ENCODE measurements at places on chromosomes 3 and 15.

DNA sequence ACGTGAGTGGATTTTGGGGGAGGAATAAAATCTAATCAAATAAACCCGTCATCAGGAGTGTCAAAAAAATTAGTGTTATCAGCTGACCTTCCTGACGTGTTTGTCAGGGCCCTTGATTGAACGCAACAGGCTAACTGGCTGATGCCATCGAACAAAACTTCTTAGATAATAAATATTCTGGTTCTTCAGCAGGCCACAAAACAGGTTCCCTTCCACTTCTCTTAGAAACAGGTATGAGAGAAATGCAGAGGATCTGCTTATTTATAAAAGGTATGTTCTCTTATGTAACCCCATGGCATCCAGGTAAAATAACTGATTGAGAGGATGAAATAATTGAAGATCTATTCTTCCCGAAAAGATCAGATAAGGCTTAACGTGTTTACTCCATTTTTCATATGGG lies 7.6 kb upstream of the LRIG1 start:
- DNase-seq: no peak

DNA sequence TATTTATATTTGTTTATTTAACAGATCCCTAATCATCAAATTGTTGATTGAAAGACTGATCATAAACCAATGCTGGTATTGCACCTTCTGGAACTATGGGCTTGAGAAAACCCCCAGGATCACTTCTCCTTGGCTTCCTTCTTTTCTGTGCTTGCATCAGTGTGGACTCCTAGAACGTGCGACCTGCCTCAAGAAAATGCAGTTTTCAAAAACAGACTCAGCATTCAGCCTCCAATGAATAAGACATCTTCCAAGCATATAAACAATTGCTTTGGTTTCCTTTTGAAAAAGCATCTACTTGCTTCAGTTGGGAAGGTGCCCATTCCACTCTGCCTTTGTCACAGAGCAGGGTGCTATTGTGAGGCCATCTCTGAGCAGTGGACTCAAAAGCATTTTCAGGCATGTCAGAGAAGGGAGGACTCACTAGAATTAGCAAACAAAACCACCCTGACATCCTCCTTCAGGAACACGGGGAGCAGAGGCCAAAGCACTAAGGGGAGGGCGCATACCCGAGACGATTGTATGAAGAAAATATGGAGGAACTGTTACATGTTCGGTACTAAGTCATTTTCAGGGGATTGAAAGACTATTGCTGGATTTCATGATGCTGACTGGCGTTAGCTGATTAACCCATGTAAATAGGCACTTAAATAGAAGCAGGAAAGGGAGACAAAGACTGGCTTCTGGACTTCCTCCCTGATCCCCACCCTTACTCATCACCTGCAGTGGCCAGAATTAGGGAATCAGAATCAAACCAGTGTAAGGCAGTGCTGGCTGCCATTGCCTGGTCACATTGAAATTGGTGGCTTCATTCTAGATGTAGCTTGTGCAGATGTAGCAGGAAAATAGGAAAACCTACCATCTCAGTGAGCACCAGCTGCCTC lies 14.7 kb downstream of the THBS1 start:
- DNase-seq: no peak

DNA sequence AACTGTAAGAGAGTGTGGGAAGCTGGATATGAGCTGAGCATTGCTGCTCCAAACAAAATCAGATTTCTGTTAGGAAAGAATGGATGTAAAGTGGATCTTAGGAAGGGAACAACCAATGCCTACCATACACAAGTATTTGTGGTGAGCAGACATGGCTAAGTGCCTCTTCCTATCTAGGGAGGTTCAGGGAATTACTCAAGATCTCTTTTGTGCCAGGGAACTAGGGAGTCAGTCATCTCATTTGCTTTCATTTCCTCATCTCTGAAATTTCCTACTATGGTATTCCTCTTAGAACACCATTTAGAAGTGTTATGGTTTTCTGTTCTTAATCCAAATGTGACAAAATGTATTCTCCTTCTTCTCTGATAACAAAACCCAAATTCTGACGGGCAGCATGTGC lies 396.5 kb downstream of the FHIT start:
- no peak for DNase-seq

- DNase-seq: peak; percentile 62
These were observed 34.8 kb upstream of the RAB6B start for GRCh38 chr3:133930341-133930933.

DNA sequence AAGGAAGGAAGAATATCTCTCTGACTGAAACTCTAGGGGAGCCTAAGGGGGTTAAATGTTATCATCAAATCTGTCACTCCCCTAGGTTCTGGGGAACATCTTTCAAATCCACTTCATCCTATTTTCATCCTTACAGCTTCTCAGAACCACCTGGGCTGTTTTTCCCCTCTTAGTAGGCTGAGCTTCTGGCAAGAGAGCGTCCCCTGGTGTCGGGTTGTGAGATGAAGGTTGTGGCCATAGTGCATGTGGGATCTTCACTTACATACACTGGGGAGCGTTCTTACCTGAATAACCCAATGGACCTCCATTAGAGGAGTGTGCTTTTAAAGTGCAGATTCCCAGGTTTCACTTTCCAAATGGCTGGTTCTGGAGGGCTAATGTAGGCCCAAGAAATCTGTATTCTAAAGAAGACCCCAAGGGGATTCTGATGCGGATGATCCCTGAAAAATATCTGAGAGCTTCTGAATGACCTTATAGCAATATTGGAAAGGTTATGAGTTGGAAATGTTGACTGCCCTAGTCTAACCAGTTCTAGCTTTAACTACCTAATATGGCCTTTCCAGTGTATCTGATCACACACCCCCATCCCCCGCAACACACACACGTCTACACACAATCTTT lies 663.7 kb downstream of the AGBL1 start:
- peak; percentile 82 for DNase-seq

- peak; percentile 81 for DNase-seq
These were observed at the start of gene PRSS50 for GRCh38 chr3:46717447-46718231. Gene PRSS50 (minus strand): TSS chr3:46717869. CDS start chr3:46717824, 45 bp downstream.

- DNase-seq: no peak
These were observed 262.2 kb downstream of the MAGI1 start for GRCh38 chr3:65776494-65776893.

- no peak for DNase-seq
These were observed 15.4 kb upstream of the ZNF774 start for GRCh38 chr15:90336705-90337141.

DNA sequence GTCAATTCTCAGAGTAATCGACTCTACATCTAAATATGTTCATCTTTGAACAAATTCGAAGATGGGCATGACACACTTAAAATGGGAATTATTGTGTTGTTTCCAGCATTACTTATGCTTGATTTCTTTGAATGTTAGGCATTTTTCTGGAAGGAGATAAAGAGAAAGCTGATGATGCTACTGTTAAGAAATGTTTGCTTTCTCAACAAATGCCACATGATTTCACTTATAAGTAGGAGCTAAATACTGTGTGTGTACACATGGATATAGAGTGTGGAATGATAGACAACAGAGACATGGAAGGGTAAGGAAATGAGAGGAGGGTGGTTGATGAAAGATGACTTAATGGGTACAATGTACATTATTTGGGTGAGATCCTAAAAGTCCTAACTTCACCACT lies 400.9 kb downstream of the TBL1XR1 start:
- DNase-seq: no peak

DNA sequence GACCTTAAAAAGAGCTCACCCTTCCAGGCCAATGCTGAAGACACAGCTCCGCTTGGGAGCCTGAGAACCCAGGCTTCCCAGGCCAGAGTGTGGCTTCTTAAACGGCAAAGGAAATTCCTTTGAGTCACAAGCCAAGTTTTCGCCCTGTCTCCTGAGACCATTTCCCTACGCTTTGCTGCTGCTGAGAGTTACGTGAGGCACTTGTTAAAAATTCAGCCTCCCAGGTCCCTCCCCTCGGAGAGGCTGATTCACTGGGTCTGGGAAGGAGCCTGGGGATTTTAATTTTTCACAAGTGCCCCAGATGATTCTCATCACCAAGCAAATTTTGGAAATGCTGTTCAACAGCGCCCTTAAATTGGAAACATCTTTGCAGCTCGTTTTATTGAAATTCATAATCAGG lies 25.5 kb downstream of the RLBP1 start:
- DNase-seq: no peak

- DNase-seq: no peak
These were observed 27.3 kb downstream of the SLMAP start for GRCh38 chr3:57783186-57784088.

- no peak for DNase-seq
These were observed 102.4 kb upstream of the HACD2 start for GRCh38 chr3:123687286-123687685.

DNA sequence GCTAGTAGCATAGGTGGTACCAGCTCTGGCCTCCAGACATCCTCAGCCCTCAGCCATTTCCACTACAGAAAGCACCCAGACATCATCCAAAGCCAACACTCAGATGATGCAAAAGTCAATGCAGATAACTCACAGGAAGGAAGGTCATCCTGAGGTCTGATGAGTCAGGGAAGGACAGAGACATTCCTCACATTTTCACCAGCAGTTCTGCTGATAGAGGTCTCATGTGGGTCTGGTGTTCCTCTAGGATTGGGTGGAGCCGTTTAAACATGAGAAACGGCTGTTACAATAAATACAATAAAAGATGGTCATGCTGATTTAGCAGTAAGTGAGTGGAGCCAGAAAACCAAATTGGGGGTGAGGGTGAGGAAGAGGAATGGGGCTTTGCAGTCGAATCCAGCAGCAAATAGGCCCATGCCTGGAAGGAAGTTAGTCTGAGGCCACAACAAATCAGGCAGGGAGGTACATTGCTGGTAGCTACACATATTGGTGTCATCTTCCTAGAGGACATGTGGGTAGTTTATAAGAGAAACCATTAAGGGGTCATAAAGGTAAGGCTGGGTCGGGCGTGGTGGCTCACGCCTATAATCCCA lies 33.3 kb upstream of the FLNB start:
- peak; percentile 79 for DNase-seq

DNA sequence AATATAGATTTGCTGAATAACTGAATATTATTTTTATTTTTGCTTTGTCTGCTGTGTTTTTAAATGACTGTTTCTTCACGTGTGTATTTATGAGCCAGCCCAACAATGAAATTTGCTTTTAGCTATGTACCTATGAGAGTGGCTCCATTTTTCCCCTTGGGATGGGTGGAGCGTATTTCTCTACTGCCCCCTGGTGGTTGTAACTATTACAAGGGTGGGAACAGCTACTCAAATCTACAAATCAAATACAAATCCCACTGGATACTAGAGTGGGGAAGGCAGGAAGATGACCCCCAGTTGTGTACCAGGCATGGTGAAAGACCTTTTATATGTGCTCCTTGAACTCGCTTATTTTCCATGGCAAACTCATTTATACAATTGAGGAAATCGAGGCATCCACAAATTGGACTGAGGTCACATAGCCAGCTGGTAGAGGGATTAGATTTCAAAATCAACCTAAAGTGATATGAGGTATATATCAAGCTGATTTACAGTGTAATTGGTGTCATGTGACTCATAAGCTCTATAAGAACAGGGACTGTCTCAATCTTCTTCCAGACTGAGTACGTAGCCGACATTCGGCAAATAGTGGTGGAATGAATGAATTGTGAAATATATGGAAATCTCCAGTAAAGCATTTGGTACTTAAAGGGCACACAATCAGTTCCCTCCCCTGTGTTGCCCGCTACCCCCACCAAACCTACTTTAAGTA lies 69.5 kb upstream of the VEPH1 start:
- peak; percentile 53 for DNase-seq

- DNase-seq: peak; percentile 32
These were observed 260.7 kb downstream of the OPA1 start for GRCh38 chr3:193853511-193854219.

- no peak for DNase-seq
These were observed 115.1 kb downstream of the SLCO3A1 start for GRCh38 chr15:91968610-91969009.

DNA sequence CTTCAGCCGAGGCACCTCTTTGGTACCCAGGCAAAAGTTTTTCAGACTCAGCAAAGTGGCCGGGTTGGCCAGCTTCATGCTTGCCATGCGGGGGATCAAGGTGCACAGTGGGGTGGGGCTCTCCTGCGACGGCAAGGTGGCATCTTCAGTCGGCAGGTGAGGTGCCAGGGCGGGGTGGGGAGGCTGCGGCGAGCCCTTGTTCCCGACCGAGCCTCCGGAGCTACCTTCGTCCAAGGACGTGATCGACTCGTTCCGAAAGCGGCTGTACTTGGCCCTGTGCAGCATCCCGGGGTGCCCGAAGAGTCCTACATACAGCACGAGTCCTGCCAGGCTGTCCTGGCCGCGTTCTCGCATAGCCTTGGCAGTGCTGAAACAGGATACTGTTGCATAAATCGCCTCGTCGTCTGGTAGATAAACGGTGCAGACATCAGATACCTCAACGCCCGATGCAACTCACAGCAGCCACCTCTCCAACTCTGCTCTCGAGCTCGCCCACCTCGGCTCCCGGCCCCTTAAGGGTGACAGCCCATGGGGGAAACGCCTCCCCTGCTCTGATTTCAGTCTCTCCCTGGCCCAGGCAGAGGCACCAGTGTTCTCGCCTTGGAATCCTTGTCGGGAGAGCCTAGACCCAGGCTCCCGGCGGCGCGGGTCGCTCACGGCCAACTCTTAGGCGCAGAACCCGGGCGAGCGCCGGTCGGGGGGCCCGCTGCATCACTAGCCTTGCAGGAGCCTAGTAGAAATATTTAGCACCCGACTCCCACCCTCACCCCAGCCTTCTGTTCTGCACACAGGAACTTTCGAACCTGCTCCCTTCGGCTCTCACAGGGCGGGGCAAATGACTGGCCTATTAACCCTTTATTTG lies 826 bp downstream of the SHC4 start:
- peak; percentile 42 for DNase-seq
